ENCODE measurements at places on chromosomes 6 and 20.

GRCh38 chr6:40877362-40877761 lies 161.7 kb downstream of the UNC5CL start:
- no peak for DNase-seq

DNA sequence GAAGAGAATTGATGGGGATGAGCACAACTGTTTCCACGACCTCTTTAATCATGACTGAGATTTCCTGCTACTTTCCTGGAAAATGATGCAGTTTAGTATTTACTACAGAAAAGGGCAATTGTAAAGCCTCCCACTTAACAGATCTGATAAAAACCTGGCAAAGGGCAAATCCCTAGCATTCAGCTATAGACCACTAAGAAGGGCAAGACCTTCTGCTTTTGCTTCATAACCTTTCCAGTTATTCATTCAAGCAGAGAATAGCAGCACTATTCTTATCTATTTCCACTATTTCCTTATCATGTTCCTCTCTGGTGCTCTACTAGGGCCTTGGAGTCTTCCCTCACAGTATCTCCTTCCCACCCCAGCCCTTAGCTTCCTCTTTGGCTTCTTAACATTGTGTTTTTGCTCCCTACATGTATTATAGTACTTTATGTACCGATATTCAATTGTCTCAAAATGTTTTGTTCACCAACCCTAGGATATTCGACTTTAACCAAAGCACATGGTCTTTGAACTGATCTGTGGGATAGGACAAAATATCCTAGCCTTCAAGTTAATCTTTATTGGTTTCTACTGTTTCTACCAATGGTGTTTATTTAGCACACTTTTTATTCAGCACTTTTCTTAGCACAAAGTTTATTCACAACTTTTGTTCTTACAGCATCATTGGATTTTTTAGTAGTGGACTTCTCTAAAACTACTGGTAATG lies 32.7 kb upstream of the MANEA start:
- DNase-seq: no peak

- DNase-seq: no peak
These were observed 27.2 kb downstream of the MCUR1 start for GRCh38 chr6:13787137-13787536.

GRCh38 chr6:43123461-43124314 lies 47.4 kb upstream of the SRF start:
- DNase-seq: no peak

- no peak for DNase-seq
These were observed 7.7 kb upstream of the HTR1B start for GRCh38 chr6:77470983-77471382.

DNA sequence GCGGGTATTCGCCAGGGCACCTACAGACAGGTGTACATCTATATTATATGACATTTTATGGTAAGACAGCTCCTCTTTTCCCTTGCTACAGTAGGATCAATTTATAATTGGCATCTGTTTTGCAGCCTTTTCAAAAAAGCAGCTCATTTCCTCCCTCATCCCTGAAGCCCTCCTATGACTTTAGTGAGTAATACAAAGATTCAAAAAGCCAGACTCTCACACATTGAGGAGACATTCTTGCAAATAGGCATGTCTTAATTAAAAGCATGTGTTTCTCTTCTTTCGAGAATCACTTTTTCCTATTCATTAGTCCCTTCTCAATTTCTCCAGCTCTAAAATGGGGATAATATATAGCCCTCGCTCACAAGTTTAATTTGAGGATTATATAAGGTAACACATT lies 283.4 kb downstream of the TBC1D7 start:
- DNase-seq: no peak

DNA sequence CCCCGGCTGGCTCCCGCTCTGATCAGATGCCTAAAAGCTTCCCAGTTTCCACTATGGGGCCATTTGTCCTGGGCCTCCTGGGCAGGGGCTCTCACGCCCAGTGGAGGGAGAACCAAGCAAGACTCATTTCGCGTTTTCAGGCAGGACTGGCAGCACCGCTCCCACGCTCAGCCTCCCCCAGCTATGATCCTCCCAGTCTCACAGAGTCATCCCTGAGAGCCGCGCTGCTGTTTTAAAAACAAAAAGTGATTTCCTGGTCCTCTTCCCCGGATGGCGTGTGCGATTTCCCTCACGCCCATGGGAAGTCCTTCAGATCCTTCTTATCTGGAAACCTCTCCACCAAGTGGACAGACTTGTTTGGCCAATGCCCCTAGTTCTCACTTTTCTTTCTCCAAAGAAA lies at the start of gene ADGRF5:
Gene ADGRF5, minus strand, starts transcription at position 208 of the 400 bp plus-strand sequence. CDS start 15,176 bp downstream, outside the sequence.
- DNase-seq: no peak
